ENCODE measurements at places on chromosomes 1 and 21. TPM values are rescaled to one million over a fixed set of nuclear protein-coding genes. Genes with fewer than 3 reads are reported as not detected.

Gene GJC2
- 0.22 TPM for total RNA-seq

DNA sequence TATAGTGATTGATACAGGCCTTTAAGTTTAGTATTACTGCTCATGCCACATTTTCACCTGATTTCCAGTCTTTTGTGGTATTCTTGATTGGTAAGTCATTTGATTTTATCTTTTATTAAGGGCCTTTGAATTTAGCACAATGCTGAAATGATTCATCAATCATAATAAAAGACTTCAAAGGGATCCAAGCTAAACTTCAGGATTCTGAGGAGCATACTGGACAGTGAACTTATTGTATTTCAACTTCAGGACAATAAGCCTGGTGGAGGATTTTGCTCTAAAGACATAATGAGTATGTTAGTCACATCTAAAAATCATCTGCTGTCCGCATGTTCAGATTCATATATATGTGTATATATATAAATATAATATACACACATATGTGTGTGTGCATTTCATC lies 233.3 kb downstream of the SETD4 start:
- H3K27me3 ChIP-seq: no peaks in the 10 kb centered on the region
- no peak for DNase-seq
- H3K4me3 ChIP-seq: no peak overlapping the region
- H3K36me3 ChIP-seq: no peaks in the 10 kb centered on the region
- H3K4me1 ChIP-seq: no peaks in the 10 kb centered on the region

Gene VWA5B1
- total RNA-seq: not detected

GRCh38 chr1:170041423-170042192 lies 32.9 kb downstream of the KIFAP3 start:
- H3K27me3 ChIP-seq: no peaks in the 10 kb centered on the region
- H3K27ac ChIP-seq: no peak overlapping the region
- no peak for DNase-seq
- H3K4me3 ChIP-seq: no peak overlapping the region

Gene AMPD2
- 34.6 TPM for total RNA-seq

DNA sequence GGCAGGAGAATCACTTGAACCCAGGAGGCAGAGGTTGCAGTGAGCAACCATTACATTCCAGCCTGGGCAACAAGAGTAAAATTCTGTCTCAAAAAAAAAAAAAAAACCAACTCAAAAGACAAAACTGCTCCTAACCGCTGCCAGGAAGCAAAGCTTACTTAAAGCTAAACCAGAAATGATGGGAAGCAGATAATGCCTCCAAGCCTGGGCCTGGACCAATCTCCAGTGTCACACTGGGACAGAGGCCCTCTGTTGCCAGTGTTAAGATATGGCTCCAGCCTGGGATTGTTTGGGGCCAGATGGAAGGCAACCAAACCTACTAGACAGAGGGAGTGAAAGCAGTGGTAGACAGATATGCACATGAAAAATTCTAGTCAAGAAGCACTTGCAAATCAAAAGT lies 36.9 kb downstream of the NSL1 start:
- DNase-seq: no peak
- no peak overlapping the region for H3K4me3 ChIP-seq
- no peaks in the 10 kb centered on the region for H3K27me3 ChIP-seq
- no peaks in the 10 kb centered on the region for H3K4me1 ChIP-seq
- H3K27ac ChIP-seq: no peak overlapping the region

Gene PLA2G5
- total RNA-seq: 4.2 TPM

Gene PYHIN1
- total RNA-seq: 0.73 TPM

Data from right lobe of liver (tissue), 6 donors.